ENCODE measurements at places on chromosomes 4 and X.

- no peak for DNase-seq
These were observed 392.2 kb downstream of the PPP1R2C start for GRCh38 chrX:42385730-42386129.

- no peak for DNase-seq
These were observed 42.3 kb upstream of the ACSL4 start for GRCh38 chrX:109775386-109775785.

DNA sequence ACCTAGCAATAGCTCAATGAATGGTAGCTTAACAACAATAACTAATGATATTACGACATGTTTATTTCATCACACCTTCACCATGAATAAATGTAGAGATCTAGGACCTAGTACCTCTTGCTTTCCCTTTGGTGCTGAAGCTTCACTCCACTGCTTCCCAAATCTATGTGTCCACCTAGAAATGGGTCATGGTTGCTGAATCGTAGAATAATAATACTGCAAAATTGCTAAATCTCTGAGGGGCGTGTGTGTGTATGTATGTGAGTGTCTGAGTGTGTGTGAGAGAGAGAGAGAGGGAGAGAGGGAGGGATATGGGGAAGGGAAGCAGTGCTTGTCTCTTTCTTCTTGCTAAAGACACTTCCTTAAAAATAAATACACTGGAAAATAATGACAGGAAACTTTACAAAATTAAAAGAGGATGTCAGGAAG is 109.3 kb upstream of the BMP2K start:
- no peak for DNase-seq

GRCh38 chr4:58767598-58767997 is 1657.4 kb upstream of the IGFBP7 start:
- no peak for DNase-seq

- DNase-seq: no peak
These were observed 306.8 kb upstream of the FAM241A start for GRCh38 chr4:111838406-111838930.

- DNase-seq: no peak
These were observed 107.0 kb upstream of the TBC1D9 start for GRCh38 chr4:140863197-140863596.

GRCh38 chr4:38328989-38329729 is 334.8 kb upstream of the KLF3 start:
- DNase-seq: no peak

DNA sequence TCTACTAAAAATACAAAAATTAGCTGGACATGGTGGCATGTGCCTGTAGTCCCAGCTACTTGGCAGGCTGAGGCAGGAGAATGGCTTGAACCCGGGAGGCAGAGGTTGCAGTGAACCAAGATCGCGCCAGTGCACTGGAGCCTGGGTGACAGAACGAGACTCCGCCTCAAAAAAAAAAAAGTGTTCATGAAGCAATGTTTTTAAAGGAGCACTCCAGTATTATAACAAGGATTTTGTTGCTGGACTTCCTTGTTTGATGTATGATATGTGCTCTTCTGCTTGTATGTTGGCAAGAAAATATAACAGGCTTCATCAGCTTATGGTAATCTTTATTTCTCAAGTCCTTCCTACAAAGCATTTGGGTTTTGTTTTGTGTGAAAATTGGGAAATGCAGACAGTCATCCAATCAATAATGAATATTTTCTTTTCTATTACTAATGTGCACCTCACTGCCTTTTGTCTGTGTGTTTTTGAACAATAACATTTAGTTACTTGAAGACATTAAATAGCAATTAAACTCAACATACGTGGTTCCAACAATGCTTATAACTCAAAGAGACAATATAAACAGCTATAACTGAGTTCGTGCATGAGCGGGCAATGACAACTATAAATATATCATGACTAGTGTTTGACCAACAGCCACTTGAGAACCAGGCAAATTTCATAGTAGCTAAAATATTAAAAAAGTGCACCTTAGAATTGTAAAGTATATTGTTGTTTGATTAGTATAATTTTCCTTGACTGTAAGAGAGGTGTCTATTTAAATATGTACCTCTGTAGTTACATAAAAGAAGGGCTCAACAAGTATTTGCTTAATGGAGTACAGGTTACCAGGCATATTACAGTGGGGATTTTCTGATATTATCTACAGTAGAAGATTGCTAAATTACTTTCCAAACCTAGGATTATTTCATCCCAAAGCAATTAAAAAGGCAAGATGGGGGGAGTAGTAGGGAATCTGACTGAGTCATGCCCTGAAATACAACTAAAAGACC is 210.7 kb downstream of the PPP3CA start:
- DNase-seq: no peak

DNA sequence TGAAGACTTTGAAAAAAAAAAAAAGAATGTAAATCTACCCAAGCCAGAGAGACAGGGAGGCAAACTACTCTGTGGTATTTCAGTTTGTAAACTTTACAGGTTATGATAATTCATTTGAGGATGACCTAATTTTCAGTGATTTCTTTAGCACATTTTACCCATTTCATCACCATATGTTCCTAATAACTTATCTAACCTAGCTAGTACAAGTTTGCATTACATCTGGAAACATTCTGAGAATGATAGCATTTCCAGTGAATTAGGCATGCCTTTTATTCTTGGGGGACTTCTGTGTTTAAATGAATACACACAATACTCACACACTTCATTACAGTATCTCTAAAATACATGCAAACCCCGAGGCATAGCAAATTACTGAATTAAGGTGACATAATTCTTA is 1055.5 kb downstream of the PCDH18 start:
- no peak for DNase-seq

GRCh38 chr4:86026720-86027119 is 333.1 kb downstream of the MAPK10 start:
- DNase-seq: no peak

DNA sequence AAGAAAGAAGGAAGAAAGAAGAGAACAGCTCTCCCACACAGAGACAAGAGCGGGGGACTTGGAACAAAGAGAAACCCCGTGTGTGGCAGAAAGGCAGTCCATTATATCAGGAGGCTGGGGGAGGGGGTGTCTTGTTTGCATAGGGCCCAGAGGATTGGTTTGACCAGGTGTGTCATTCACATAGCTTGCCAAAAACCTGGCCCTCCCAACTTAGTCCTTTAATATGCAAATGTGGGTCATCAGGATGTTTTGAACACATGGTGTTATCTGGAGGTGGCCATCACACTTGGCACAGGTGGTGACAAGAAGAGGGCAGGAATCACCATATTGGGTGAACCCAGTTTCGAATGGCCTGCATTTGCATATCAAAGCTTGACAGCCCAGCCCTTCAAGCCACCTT is 111.7 kb downstream of the LINC00632 start:
- DNase-seq: no peak

- DNase-seq: no peak
These were observed 281.4 kb downstream of the CAMK2D start for GRCh38 chr4:113480109-113480508.

DNA sequence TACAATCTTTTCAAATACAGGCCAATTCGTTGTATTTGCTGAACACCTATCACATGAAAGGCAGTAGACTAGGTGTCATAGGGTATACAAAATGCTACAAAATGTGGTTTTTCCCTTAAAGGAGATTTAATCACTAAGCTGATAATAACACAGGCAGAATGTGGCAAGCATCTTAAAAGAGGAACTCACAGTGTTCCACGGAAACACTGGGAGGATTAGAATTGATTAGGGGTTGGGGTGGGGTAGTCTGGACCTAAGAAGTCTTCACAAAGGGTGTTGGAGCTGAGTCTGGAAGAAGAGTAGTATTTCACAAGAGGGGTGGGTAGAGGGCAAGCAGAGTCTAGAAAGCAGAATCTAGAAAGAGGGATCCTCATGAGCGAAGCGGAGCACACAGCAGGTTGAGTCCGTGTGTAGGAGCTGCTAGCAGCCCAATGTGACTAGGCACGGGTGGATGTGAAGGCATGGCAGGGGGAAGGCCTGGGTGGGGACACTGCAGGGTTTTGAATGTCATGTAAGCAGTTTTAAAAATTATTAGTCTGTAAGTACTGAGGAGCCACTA is 123.6 kb downstream of the MGST2 start:
- DNase-seq: no peak

GRCh38 chr4:25313201-25313895 is 774 bp downstream of the ZCCHC4 start:
- no peak for DNase-seq

GRCh38 chr4:47914926-47915237 is 499 bp upstream of the NFXL1 start:
- no peak for DNase-seq

DNA sequence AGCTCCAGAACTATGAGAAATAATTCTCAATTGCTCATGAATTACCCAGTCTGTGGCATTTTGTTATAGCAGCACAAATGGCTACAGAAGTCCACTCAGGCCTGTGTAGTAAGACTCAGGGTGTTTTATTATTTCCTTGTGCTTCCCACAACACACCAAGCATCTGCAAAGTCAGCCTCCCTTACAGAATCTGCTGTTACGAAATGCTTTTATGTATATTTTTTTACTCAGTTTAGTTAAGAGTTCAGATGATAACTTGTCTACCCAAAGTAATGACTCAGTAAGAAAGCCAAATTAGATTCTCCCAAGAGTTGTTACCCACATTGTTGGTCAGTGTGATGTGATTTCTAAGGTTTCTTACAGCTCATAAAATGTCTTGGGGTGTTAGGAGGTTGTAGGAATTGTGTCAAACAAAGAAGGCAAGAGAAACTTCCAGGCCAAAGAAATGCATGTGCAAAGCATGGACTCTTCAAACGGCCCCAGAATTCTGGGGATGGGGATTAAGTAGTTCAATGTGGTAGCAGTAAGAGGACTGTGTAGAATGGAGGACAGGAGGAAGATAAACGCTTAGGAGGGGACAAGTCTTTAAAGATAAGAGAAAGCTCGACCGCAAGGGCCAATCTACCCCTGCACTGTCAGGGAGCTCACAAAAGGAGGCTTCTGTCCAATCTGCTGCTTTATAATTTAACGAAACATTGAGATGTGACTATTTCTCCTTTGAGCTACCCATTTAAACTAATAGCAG is 35.4 kb upstream of the TMEM184C start:
- DNase-seq: peak; percentile 91

GRCh38 chr4:120431180-120431579 is 364.5 kb upstream of the MAD2L1 start:
- DNase-seq: no peak

- DNase-seq: peak; percentile 23
These were observed 245.8 kb downstream of the ARHGAP24 start for GRCh38 chr4:85720735-85721134.
